ENCODE measurements at places on chromosomes 7 and 10. TPM values are rescaled to one million over a fixed set of nuclear protein-coding genes. Genes with fewer than 3 reads are reported as not detected.

The SMKR1 gene
- total RNA-seq = 2.2 TPM

The RBP3 gene
- not detected for total RNA-seq

The TMEM26 gene
- total RNA-seq = 0.25 TPM

The GRID2IP gene
- 0.74 TPM for total RNA-seq

The C10orf53 gene
- not detected for total RNA-seq

The PPRC1 gene
- total RNA-seq = 8.4 TPM

The CDK14 gene
- 63.7 TPM for total RNA-seq

Data from temporal lobe (tissue), 4 donors.